ENCODE measurements at places on chromosomes 16 and 17.

GRCh38 chr16:988471-989353 lies 7.1 kb downstream of the SOX8 start:
- DNase-seq, result no peak

DNA sequence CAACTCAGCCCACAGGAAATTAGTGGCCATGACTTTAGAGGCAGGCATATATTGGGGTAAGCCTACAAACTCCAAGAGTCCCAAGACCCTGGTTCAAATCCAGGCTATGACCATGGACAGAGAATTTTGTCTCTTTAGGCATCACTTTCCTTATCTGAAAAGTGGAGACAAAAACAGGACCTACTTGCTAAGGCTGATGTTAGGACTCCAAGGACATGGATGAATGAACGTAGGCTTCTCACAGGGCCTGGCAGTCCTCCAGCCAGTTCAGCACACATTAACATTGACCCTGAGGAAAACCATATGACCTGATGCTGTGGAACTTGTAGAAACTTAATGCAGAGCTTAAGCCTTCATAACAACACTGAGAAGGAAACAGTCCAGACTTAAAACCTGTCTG lies 1.4 kb downstream of the FKBP10 start:
- no peak for DNase-seq

- no peak for DNase-seq
These were observed 55.2 kb downstream of the ARSG start for GRCh38 chr17:68346448-68346847.

DNA sequence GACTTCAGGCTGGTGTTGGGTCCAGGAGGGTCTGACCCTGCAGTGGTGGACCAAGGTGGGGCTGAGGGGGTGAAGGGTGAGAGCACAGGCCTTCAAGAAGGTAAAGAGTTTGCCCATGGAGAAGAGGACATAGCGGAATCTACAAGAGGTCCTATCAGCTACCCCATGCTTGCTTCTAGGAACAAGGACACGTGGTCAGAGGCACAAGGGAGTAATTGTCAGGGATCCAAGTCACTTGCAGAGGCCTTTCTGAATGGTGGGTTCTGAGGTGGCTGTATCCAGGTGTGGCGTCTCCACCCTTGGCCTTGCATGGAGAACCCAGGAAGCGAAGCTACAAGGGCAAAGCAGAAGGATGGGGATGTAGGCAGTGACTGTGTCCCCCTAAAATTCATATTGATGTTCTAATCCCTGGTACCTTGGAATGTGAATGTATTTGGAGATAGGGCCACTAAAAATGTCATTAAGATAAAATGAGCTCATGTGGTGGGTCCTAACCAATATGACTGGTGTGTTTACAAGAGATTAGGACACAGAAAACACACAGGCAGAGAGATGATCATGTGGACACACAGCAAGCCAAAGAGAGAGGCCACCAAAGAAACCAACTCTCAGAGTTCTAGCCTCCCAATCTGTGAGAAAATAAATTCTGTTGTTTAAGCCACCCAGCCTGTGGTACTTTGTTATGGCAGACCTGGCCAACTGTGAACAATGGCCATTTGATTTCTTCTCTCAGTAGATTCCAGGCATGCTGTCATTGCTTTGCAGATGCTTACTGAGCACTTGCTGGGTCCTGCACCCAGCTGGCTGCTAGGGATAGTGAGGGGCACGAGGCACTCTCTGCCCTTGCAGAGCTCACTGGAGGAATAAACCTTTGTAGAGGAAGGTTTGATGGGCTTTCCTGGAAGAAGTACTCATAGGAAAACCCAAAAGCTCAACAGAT lies 75.8 kb downstream of the UTP18 start:
- no peak for DNase-seq

GRCh38 chr17:4261452-4261851 lies 2.3 kb downstream of the ANKFY1 start:
- no peak for DNase-seq

Data from NCI-H187 treated with DMSO at 0.1 percent for 48 hours (cell line).